Stimulated activated CD4-positive, alpha-beta T cell treated with anti-CD3 and anti-CD28 coated beads, Interleukin-1b, Interleukin-23, amount 100 ng/mL, for 1 hour (primary cell): ENCODE measurements at places on chromosomes 1 and 21.

GRCh38 chr1:245475961-245476516 is 321.3 kb downstream of the KIF26B start:
- DNase-seq = no peak

- no peak for DNase-seq
These were observed 562 bp downstream of the MAP7D1 start for GRCh38 chr1:36156329-36157114.

DNA sequence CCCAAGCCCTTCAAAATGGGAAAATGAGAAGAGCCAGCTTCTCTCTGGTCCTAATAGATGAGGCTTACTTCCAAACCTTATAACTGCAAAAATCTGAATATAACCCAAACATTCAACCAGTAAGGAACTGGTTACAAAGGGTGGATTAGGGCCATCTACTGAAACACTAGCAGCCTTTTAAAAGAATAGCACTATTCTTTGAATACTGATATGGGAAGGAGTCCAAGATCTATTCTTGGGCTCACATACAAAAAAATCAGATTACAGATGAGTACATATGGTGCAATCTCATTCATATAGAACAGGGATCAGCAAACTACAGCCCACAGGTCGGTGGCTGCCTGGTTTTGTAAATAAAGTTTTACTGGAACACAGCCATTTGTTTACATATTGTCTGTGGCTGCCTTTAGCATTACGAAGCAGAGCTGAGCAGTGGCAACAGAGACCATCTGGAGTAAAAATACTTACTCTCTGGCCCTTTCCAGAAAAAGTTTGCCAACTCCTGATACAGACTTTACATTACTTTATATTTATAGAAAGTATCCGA is 167.7 kb downstream of the ZSCAN20 start:
- no peak for DNase-seq

GRCh38 chr1:50873458-50874187 is 86.4 kb downstream of the FAF1 start:
- DNase-seq = no peak

GRCh38 chr1:163537809-163538208 is 216.1 kb downstream of the NUF2 start:
- no peak for DNase-seq

DNA sequence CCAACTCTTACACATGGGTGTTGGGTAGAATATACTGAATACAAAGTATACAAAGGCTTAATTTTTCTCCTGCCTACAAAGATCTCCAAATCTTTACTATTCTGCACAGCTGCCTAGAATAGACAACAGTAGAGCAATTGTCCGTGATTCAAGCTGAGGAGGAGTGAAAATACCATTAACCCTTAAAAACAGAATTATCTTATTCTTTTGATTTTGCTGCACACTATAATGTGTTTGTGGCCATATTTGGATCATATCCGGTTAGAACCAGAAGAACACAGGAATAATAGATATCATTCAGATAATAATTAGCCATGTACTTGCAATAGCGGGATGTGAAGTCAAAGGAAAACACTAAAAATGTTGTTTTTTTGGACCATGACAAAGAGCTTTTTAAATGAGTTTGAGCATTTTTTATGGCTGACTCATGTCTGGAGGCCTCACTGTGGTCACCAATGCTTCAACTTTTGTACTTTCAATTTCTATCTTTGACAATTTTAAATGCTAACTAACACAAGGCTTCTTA is 197.6 kb upstream of the FOXD3 start:
- DNase-seq = no peak

GRCh38 chr1:24236789-24237371 is 49.8 kb upstream of the IFNLR1 start:
- DNase-seq = no peak

DNA sequence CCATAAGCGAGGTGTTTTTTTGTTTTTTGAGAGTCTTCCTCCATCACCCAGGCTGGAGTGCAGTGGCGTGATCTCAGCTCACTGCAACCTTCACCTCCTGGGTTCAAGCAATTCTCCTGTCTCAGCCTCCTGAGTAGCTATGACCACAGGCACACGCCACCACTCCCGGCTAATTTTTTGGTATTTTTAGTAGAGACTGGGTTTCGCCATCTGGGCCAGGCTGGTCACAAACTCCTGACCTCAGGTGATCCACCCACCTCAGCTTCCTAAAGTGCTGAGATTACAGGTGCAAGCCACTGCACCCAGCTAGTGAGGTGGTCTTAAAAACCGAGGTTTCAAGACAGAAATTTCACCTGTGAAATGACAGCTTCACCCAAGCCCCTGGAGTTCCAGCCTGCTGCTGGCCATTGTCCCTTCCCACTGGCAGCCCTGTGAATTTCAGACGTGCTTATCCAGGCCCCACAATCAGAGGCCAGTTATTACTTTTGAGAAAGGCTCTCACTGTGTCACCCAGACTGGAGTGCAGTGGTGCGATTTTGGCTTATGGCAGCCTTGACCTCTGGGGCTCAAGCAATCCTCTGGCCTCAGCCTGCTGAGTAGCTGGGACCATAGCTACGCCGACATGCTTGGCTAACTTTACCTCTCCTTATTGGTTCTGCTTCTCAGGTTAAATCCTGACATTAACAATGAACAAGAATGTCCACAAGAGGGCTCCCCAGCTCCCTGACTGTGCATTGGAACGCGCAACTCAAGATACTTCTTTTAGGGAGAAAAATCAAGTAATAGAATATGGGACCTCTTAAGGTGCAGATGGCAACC is 19.4 kb downstream of the ENO1 start:
- DNase-seq = no peak

GRCh38 chr1:236342403-236343245 is 51.5 kb upstream of the EDARADD start:
- no peak for DNase-seq

DNA sequence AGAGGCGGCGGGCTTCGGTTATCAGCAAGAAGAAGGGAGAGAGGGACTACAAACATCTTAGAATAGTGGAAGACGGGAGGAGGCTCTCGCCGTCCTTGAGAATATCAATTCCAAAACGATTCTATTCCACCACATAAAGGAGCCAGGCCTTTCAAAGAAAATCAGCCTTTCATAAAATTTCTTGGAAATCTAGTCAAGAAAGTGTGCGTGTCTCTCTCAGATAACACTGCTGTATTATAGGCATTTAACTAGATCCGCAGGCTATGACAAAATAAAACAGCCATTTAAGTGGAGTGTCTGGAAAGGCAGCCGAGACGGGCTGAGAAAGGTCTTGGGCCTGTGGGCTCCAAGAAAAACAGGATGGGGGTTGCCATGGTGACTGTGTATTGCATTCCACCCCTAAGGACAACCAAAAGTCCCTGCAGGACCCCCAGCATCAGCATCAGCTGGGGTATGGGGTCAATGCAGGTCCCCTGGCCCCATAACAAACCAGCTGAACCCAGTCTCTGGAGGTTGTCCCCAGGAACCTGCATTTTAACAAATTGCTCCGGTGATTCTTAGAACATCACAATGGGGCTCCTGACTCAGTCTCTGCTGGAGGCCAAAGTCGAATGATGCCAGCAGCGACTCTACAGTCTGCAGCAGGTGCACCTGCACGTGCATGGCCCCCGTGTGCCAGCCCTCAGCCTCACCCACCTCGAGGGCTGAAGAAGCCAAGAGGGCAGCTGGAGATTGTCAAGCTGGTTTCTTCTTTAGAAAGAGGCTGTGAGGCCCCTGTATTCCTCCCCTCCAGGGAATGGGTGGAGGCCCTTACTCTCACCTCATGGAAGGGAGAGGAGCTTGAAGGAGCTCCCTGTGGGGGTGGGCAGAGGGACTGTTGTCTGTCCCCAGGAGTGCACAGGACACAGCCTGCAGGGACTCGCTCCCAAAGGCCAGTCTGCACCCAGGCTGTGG is 287.4 kb downstream of the NPHP4 start:
- DNase-seq = no peak

- no peak for DNase-seq
These were observed 16.6 kb upstream of the LEMD1 start for GRCh38 chr1:205438213-205439158.
